Hematopoietic multipotent progenitor cell treated with erythropoietin and hydrocortisone succinate and interleukin-3 and kit ligand, for 8 days (in vitro differentiated cells): ENCODE measurements at places on chromosomes 7 and 10.

DNA sequence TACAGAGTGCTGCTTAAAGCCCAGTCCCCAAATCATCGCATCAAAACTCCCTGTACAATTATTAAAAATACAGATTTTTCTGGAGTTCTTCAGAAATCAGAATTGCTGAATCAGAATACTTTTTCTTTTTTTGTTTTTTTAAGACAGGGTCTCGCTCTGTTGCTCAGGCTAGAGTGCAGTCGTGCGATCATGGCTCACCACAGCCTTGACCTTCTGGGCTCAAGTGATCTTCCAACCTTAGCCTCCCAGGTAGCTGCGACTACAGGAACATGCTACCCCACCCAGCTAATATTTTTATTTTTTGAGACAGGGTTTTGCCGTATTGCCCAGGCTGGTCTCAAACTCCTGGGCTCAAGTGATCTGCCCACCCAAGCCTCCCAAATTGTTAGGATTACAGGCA is 3.9 kb downstream of the BBIP1 start:
- no peak for DNase-seq

DNA sequence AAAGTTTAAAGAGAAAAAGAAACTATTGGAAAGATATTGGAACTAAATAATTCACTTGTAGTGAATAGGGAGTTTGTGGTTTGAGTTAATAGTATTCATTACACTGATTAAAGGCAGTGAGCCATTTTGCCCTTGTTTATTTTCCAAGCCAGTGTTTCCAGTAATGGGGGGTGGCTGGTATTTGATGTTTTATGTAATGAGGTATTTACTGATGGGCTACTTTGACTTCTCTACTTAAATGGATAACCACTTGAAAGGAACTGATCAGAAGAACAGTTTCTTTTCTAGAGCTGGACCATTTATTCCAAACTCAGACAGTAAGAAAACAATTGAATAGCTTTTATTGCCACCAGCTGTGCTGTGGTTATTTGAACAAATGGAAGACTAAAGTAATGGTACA is 227.0 kb upstream of the HDAC9 start:
- DNase-seq: no peak

DNA sequence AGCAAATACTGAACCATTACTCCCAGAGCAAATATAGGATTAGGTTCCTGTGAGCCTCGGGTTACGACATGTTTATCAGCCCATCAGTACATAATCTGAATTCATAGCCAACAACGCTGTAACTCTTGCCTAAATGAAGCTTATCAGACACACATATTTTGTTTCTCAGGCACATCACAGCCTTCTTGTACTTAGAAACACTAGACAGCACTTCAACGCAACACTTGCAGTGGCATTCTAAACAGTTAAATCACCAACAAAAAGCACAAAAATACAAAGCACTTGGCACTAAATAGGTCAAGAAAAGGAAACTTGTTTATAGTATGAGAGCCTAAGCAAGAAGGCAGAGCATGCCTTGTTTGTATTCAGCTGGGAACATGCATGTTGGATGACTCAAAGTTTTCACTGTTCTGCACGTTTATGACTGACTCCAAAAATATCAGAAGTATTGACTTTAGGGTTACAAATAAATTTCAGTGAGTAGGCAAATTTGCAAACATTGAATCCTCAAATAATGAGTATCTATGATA is 75.0 kb downstream of the VPS50 start:
- peak; percentile 12 for DNase-seq

- DNase-seq: no peak
Measured at GRCh38 chr10:131033166-131034085, 278.1 kb downstream of the TCERG1L start.

DNA sequence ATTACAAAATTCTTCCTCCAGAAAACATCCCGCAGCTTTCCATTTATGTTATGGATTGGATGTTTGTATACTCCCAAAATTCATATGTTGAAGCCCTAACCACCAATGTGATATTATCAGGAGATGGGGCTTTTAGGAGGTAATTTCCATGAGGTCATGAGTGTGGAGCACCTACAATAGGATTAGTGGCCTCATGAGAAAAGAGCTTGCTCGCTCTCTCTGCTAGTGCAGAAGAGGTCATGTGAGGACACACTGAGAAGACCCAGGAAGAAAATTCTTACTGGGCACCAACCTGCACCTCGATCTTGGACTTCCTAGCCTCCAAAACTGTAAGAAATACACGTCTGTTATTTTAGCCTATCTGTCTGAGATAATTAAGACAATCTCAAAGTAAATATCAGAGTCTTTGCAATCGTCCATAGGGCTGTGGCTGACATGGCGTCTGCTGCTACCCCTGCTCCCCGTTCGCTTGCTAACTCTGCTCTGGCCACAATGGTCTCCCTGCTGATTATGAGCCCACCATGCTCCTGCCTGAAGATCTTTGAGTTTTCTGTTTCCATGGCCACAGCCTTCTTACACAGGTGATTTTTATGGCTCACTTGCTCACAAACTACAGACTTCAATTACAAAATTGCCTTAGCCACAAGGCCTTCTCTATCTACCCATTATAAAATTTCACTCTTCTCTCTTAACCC is 333.3 kb downstream of the CACNA2D1 start:
- no peak for DNase-seq

DNA sequence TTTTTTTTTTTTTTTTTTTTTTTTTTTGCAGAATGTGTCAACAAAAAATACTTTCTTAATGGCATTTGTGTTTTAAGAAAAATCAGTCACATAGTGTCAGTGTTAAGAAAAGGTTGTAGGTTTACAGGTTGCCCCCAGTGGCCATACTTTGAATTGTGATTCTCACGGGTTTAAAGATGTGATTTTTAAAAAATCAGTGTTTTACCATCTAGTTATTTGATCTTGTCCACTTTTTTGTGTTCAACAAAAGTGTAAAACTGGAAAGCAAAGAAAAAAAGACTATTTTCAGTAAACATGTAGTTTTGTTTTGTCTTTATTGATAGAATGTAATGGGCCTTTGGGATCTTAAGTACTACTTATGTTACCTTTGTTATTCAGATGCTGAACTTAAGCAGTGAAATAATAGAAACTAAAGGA is 25.7 kb downstream of the SUV39H2 start:
- DNase-seq: peak; percentile 63

DNA sequence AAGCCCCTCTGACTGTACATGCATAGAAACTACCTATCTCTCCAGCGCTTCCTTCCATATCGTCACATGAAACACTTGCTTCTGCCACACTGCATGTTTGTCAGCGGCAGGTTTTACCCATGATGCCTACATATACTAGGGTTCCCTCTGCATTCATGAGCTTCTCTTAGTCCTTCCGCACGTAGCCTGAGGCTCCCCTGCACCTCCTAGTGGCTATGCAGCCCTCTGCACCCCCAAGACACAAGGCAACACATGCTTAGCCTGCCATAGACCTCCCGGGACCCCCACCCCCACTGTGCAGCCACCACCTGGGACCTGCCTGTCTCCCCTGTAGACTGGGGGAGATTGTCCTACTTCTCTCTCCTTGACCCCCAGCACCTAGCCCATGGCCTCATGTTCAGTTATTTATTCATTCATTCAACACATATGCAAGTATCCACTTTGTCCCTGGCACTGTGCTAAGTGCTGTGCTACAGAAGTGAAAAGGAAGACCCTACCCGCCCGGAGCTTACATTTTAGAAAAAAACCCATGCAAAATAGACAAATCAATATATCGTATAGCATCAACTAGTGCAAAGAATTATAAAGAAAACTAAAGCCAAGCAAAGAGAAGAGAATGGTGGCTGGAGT is 23.5 kb downstream of the TMEM273 start:
- peak; percentile 62 for DNase-seq

DNA sequence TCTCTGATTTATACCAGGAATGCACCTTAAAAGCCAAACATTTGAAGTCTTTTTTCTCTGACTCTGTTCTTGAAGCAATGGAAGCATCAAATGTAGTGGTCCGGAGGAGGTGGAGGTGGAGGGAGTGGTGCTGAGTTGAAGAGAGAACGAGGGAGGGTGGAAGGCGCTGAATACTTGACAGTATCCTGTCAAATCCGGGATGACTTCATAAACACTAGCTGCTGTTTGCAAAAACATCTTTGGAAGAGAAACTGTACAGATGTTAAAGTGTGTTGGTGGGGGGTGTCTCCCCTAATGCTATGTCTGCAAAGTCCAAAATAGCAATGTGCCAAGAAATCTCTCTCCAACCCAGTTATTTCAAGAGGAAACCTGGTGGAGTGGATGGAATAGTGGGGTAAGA is 328.5 kb upstream of the AUTS2 start:
- no peak for DNase-seq

- DNase-seq: no peak
Measured at GRCh38 chr10:132122097-132122861, 56.5 kb downstream of the JAKMIP3 start.

GRCh38 chr7:98668255-98668654 is 51.2 kb downstream of the NPTX2 start:
- no peak for DNase-seq

DNA sequence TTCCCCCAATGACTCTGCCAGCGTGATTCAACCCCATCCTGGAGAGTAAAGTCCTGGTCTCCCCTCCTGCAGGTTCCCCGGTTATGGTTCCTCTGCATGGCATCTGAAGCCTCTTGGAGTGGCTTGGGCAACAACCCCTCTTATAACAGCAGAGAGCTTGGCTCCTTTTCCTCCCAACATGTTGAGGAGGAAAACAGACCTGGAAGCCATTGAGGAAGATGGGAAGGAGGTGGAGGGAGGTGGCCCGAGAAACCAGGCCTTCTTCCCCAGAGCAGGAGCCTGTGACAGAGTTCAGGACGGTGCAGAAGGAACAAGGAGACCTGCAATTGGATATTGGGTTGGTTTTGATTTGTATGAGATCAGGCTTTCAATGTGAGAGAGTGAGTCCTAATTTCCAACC is 184.0 kb upstream of the ADCY1 start:
- DNase-seq: no peak

GRCh38 chr10:29737074-29737593 is 102.4 kb upstream of the SVIL start:
- DNase-seq: no peak

- peak; percentile 33 for DNase-seq
Measured at GRCh38 chr7:13117103-13117502, 429.7 kb downstream of the ARL4A start.

- no peak for DNase-seq
Measured at GRCh38 chr10:101095004-101095403, 33.2 kb downstream of the KAZALD1 start.

- no peak for DNase-seq
Measured at GRCh38 chr10:84084342-84084741, 55.0 kb upstream of the GHITM start.

GRCh38 chr10:9643782-9644181 is 1373.9 kb upstream of the CELF2 start:
- no peak for DNase-seq

DNA sequence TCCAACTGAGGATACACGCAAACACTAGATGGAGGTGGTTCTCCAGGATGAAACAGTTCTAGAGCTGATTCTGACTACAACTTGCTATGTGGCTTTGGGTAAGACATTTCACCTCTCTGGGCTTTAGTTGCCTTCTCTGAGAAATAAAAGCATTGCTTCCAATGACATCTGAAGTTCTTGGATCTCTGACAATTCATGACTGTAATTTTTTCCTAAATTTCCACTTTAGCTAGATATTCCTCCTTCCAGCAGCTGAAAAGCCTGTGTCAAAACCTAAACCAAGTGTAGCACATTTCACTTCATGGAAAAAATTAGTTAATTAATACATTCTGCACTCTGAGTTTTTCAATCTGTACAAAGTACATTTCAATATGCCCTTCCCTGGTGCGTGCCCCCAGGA is 50.0 kb upstream of the ANK3 start:
- DNase-seq: no peak

DNA sequence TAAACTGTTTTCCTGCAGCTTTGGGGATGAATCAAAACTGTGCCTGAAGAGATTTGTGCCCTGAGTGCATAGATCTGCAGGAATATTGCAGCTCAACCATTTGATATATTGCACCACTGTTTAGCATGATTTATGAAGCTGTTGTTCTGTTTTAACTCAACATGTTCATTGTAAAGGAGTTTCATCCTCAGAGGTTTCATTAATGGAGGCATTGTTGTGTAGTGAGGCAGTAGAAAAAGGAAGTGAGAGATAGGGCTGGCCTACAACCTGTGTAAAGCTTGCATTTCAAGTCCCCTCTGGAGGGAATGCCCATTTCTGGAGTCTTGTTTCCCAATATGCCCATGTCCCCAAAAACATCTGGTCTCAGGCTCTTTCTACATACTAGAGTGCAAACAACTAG is 67.5 kb downstream of the DNAJC12 start:
- DNase-seq: no peak

- DNase-seq: peak; percentile 95
Measured at GRCh38 chr10:59907918-59908807, 1.8 kb upstream of the CCDC6 start.
